Tibial nerve (tissue), 4 donors: ENCODE measurements at places on chromosomes 16 and 17. TPM values are rescaled to one million over a fixed set of nuclear protein-coding genes. Genes with fewer than 3 reads are reported as not detected.

The CCL11 gene
- 3.9 TPM for total RNA-seq

DNA sequence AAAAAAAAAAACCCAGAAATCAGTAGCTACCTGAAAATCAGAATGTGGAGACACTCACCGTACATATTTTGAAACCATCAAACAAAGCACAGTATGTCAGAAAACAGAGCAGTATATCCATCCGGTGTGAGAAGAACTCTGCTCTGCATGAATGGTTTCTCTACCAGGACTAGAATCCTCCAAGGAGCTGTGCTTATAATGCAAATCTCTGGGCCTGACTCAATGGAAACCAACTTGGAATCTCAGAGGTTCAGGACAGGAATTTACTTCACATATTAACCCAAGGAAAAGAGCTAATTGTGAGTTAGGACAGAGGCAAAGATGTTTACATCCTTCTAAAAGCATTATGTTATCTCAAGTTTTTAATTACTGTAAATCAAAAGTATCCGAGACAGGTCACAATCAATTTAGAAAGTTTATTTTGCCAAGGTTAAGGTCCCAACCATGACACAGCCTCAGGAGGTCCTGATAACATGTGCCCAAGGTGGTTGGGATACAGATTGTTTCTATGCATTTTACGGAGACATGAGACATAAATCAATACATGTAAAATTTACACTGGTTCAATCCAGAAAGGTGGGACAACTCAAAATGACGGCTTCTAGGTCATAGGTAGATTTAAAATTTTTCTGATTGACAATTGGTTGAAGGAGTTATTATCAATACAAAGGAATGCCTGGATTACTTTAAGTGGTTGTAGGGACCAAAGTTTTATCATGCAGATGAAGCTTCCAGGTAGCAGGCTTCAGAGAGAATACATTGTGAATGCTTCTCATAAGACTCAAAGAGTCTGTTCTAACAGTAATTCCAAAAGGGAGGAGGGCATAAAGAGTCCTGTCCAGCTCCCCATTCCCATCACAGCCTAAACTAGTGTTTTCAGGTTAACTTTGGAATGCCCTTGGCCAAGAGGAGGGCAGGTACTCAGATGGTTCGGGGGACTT, 164.1 kb downstream of the CDH8 start:
- DNase-seq: no peak

DNA sequence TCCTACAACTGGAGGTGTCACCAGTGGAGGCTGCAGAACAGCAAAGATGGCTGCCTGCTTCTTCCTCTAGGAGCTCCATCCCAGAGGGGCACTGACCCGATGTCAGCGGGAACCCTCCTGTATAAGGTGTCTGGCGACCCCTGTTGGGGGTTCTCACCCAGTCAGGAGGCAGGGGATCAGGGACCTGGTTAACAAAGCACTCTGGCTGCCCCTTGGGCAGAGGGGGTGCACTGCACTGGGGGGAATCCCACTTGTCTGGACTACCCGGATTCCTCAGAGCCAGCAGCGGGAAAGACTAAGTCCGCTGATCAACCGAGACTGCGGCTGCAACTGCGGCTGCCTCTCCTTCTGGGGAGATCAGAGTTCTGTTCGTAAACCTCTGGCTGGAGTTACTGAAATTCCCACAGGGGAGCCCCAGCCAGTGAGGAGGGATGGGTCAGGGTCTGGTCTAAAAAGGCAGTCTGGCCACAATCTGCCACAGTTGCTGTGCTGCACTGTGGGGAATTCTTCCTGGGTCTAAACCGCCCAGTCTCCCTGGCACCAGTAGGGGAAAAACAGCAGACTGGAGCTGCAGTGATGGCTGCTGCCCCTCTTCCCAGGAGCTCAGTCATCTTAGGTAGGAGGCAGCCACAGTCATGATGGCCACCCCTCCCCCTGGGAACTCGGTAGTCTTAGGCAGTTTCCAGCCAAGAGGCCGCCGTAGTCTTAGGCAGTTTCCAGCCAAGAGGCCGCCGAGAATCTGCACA, 213.4 kb downstream of the CYB561 start:
- DNase-seq: no peak

DNA sequence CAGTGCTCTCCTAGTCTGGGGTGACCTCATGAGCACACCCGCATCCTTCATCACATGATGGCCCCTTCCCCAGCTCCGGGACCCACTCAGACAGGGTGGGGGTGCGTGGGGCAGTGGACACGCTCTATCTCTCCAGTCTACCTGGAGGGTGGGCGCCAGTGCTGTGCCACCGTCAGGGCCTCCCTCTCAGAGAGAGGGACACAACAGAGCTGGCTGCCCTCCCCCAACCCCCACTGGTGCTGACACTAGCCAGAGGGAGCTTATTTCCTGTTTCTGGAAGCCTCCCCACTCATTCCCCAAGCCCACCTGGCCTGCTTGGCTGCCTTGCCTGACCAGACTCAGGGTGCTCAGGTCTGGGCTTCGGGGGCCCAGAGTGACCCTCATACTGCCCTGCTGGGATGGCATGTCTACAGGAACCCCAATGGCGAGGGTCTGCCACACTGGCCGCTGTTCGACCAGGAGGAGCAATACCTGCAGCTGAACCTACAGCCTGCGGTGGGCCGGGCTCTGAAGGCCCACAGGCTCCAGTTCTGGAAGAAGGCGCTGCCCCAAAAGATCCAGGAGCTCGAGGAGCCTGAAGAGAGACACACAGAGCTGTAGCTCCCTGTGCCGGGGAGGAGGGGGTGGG, 8.2 kb downstream of the CES2 start:
- no peak for DNase-seq

- no peak for DNase-seq
These were observed 2.9 kb upstream of the CPNE7 start for GRCh38 chr16:89572485-89573205.
